ENCODE measurements at places on chromosomes 11 and 22.
A peak's percentile ranks its signal among the peaks of the same experiment; 100 is the strongest.

DNA sequence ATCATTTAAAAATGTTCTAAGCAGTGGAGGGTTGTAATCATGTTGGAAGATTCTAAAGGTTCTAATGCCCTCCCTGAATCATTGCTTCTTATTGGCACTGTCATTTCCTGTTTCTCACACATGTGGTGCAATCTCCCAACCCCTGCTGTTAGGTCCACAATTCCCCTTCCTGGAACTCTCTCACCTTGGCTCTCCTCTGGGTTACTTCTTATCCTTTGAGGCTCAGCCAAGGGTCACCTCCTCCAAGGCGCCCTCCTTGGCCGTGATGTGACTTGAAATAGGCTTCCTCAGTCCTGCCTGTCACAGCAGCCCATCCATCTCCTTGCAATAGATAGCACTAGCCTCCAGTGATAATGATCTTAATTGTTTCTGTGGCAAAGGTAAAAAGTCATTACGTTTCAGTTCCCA lies 149.8 kb downstream of the TTC17 start:
- DNase-seq: no peak

- no peak for DNase-seq
Observed at GRCh38 chr11:97109078-97109477, 719.3 kb downstream of the JRKL start.

GRCh38 chr11:62607714-62608113 lies 4.9 kb downstream of the EML3 start:
- no peak for DNase-seq

DNA sequence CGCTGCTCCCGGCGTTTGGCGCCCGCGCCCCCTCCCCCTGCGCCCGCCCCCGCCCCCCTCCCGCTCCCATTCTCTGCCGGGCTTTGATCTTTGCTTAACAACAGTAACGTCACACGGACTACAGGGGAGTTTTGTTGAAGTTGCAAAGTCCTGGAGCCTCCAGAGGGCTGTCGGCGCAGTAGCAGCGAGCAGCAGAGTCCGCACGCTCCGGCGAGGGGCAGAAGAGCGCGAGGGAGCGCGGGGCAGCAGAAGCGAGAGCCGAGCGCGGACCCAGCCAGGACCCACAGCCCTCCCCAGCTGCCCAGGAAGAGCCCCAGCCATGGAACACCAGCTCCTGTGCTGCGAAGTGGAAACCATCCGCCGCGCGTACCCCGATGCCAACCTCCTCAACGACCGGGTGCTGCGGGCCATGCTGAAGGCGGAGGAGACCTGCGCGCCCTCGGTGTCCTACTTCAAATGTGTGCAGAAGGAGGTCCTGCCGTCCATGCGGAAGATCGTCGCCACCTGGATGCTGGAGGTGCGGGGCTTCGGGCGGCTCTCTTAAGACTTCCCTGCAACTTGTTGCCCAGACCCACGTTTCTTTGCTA lies at the start of gene CCND1:
Gene CCND1 (plus strand): TSS at position 162 of the 587 bp plus-strand sequence. CDS start 158 bp downstream, at position 320.
- DNase-seq: peak; percentile 41

DNA sequence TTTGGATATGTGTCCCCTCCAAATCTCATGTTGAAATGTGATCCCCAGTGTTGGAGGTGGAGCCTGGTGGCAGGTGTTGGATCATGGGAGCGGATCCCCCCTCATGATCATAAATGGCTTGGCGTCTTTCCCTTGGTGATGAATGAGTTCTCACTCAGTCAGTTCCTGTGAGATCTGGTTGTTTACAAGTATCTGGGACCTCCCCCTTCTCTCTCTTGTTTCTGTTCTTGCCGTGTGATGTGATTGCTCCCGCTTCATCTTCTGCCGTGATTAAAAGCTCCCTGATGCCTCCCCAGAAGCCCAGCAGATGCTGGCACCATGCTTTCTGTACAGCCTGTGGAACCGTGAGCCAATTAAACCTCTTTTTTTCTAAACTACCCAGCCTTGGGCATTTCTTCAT lies 102.2 kb downstream of the SEZ6L start:
- DNase-seq: no peak

DNA sequence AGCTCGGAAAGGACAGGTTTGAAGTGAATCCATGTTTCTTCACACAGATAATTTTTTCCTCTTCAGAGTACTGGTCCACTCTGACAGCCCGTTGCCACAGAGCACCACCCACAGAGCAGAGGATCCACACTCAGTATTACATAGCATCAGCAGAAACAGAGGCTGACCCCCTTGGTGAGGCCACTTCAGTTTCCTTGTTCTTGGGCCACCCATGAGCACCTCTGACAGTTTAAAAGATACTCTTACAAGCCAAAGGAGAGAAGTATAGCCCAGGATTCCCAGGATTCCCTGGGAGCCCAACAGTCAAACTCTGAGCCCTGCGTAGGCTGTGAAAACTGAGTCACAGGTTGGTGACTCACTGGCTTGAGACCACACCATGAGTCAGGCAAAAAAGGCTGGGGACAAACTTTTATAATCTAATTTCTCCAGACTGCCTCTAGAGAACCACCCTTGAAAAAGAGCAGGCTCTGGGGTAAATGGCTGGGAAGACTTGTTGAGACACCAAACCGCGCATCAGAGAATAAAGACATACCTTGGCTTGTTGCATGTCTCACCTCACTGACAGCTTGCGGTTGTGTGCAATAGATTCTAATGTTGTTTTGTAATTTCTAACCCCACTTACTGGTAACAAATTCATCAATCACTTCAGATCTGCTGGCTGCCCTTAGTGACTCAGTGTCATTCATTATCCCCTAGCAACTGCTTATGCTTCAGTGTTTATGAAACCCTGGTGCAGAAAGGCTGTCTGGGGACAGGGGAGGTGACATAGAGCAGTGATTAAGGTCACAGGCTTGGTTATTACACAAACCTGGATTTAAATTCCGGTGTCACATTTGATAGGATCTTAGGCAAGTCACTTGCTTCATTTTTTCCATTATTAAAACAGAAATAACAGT lies 56.9 kb upstream of the PRSS23 start:
- DNase-seq: no peak

GRCh38 chr11:134527382-134528243 lies 115.6 kb upstream of the B3GAT1 start:
- no peak for DNase-seq

- DNase-seq: peak; percentile 18
Observed at GRCh38 chr22:25494774-25495173, 69.7 kb upstream of the GRK3 start.

GRCh38 chr11:75289919-75290318 lies 49.3 kb downstream of the TPBGL start:
- no peak for DNase-seq

GRCh38 chr11:61745781-61746441 lies 6.5 kb upstream of the MYRF start:
- no peak for DNase-seq
